ENCODE measurements at places on chromosomes 1 and 21.

GRCh38 chr1:208977638-208978256 lies 605.8 kb upstream of the CAMK1G start:
- H3K36me3 ChIP-seq, result no peaks in the 10 kb centered on the region
- no peak for DNase-seq
- no peaks in the 10 kb centered on the region for H3K27me3 ChIP-seq
- H3K4me3 ChIP-seq, result no peak overlapping the region
- H3K4me1 ChIP-seq, result no peaks in the 10 kb centered on the region

- H3K4me3 ChIP-seq, result no peak overlapping the region
- no peak overlapping the region for H3K27ac ChIP-seq
- peaks cover 31% of the 10 kb centered on the region for H3K4me1 ChIP-seq
- no peaks in the 10 kb centered on the region for H3K27me3 ChIP-seq
Observed at GRCh38 chr1:54272134-54272533, 72.2 kb downstream of the MRPL37 start.

DNA sequence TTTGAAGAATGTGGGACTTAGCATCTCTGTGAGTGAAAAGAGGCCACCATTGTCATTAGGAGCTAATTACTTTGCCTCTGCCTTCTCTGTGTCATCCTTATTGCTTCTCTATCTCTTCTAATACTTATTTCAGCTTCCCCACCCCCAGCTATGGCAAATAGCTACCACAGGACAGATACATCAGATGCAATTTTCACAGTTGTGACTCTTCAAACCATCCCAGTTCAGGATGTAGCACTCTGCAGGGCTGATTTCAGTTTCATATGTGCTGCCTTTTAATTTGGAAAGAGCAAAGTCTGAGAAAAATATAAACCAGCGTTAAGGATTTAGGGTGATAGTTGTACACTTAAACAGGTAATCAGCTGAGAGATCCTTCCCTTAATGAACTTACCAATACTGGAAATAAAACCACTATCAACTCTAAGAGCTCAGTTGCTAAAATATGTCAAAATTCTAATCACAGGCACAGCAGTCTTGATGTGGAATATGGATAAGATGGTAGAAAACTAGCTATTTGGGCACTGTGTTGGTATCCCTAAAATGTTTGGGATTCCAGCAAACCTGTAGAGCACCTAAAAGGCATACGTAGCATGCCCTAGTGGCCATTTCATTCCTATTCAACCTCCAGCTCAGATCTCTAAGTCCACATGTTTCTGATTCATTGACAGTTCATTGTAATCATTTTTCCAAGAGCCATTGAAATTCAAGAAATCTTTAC lies 148.4 kb downstream of the SYT2 start:
- no peak for DNase-seq
- no peaks in the 10 kb centered on the region for H3K27me3 ChIP-seq
- no peak overlapping the region for H3K27ac ChIP-seq
- no peak overlapping the region for H3K4me3 ChIP-seq

DNA sequence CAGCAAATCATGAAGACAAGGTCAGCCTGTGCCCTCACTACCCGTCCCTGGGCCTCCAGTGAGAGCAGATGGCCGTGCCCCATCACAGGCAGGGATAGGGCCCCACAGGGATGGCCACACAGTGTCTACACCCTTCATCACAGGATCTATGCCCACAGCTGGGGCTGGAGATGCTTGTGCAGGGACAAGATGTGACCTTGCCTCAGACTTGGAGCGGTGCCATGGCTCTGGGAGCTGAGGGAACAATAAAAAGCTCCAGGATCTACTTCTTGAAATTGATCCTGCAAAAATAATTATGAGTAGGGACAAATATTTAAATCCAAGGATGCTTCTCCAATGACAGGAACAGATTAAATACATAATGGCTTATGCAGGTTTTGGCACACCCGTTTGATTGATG lies 25.4 kb upstream of the TCEA3 start:
- no peaks in the 10 kb centered on the region for H3K36me3 ChIP-seq
- peaks cover 13% of the 10 kb centered on the region for H3K4me1 ChIP-seq
- H3K4me3 ChIP-seq, result no peak overlapping the region
- no peak overlapping the region for H3K27ac ChIP-seq
- no peaks in the 10 kb centered on the region for H3K27me3 ChIP-seq

DNA sequence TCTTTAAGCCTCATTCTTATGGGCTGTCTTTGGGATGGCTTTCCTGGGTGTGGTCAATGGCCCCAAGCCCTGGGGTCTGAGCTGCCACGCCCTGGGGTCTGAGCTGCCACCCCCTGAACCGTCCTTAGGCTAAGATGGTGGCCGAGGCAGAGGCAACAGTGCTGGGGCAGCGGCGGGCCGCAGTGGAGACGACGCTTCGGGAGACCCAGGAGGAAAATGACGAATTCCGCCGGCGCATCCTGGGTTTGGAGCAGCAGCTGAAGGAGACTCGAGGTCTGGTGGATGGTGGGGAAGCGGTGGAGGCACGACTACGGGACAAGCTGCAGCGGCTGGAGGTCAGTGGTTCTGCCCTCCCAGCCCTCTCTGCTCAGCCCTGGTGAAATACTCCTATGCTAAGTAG lies 10.3 kb upstream of the TUFT1 start:
- H3K4me3 ChIP-seq, result no peak overlapping the region
- DNase-seq, result no peak
- no peaks in the 10 kb centered on the region for H3K27me3 ChIP-seq
- H3K36me3 ChIP-seq, result no peaks in the 10 kb centered on the region
- no peaks in the 10 kb centered on the region for H3K4me1 ChIP-seq

GRCh38 chr1:39894884-39895495 lies 6.7 kb downstream of the MYCL start:
- no peaks in the 10 kb centered on the region for H3K4me1 ChIP-seq
- H3K27ac ChIP-seq, result no peak overlapping the region
- H3K27me3 ChIP-seq, result peaks cover 25% of the 10 kb centered on the region
- H3K36me3 ChIP-seq, result no peaks in the 10 kb centered on the region
- no peak for DNase-seq
- H3K4me3 ChIP-seq, result no peak overlapping the region

DNA sequence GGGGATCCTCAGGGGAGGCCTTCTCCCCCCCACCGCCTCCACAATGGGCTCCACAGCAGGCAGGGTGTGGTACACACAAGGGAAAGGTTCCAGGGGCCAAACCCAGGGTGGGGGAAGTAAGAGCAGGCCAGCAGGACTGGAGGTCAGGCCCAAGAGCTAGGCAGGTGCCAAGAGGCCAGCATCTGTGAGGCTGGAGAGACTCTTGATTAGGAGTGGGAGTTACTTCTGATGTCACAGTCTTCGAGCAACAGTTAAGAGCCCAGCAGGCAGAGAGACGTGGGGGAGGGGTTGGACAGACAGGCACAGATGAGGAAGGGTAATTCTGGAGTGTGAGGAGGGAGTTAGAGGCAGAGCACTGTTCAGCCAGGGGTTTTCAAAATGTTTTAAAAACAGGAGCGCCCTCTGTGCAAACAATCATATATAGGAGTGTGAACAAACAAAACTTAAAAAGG lies 55.8 kb downstream of the SLC9A1 start:
- H3K27me3 ChIP-seq, result no peaks in the 10 kb centered on the region
- H3K4me1 ChIP-seq, result peaks cover 7% of the 10 kb centered on the region
- DNase-seq, result no peak
- H3K27ac ChIP-seq, result no peak overlapping the region
- no peak overlapping the region for H3K4me3 ChIP-seq
